ENCODE measurements at places on chromosomes 5 and 9.
A peak's percentile ranks its signal among the peaks of the same experiment; 100 is the strongest.

DNA sequence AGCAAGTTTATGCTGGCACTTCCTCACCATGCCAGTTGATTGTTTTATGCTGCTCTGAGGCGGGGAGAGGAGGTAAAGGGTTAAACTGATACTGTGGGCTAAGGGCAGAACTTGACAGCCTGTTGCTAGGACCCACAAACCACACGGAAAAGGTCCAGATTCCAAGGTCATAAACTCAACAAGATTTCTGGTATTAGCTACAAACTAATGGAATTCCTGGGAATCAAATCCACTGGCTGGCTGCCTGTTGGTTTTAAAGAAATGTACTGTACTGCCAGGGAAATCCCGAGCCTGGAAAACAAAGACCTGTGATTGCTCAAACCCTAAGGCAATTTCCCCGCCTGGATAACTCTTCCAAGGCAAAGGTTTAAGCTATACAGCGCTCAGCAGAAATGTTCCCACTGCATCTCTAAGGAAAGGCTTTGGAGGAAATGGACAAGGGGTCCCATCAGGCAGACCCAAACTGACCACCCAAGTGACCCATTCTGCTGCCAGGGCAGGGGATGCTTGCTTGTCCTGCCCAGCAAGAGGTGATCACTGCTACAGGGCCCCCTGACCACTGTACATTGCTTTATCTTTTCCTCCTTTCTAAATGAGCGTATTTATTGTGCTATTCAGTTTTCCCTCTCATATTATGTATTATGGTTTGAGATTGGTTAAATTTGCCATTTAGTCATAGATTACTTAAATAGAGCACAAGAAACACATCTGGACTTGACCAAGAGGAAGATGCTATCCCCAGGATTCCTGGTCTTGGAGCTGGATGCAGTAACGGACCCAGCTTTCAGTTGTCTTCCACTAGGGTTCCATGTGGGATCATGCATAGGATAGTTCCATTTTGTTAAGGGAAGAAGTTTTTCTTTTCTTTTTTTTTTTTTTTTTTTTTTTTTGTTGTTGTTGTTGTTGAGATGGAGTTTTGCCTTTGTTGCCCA, 124.3 kb downstream of the SUSD1 start:
- no peaks in the 10 kb centered on the region for H3K36me3 ChIP-seq
- DNase-seq = no peak
- no peaks in the 10 kb centered on the region for H3K27me3 ChIP-seq
- H3K4me1 ChIP-seq = peaks cover 13% of the 10 kb centered on the region
- H3K27ac ChIP-seq = no peak overlapping the region

DNA sequence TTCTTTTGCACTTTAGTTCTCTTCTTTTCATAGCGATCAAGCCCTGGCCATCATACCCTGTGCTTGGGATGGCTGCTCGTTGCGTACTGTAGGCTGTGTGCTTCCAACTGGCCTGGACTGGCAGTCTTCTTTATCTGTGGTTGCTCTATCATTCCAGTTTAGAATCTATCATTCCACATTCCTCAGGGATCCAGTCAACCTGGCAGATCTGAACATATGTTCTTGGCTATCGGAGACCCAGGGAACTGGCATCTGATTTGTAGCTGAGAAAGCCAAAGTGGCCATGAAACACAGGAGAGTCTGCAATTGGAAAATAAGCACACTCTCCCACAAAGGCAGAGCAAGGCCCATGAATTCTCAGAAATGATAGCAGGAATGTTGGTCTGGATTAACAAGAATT, 22.6 kb upstream of the SLC46A2 start:
- peaks cover 3% of the 10 kb centered on the region for H3K27me3 ChIP-seq
- no peak for DNase-seq
- no peak overlapping the region for H3K4me3 ChIP-seq
- H3K4me1 ChIP-seq = no peaks in the 10 kb centered on the region

- no peak overlapping the region for H3K4me3 ChIP-seq
- no peak overlapping the region for H3K27ac ChIP-seq
- H3K27me3 ChIP-seq = peaks cover 6% of the 10 kb centered on the region
- no peak for DNase-seq
Observed at GRCh38 chr9:27125030-27125429, 16.0 kb downstream of the TEK start.

GRCh38 chr9:35432076-35432475, 57.8 kb upstream of the RUSC2 start:
- DNase-seq = no peak
- no peaks in the 10 kb centered on the region for H3K4me1 ChIP-seq
- peaks cover 24% of the 10 kb centered on the region for H3K27me3 ChIP-seq
- no peak overlapping the region for H3K4me3 ChIP-seq

DNA sequence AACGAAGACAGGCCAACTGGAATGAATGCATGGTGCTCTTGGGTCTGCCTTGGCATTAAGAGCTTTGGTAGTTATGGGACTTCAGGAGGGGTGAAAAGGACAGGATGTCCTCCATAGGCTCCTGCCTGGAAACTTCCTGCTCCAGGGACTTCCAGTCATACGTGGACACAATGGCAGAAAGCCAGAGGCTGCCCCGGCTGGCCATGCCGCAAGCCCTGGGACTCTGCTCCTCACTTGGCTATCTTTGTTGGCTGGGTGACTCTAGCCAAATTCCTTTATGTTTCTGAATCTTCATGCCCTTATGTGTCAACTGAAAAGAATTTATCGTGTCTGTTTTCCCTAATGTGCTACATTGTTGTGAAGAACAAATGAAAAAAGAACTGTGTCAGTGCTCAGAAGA, 136.9 kb downstream of the SIL1 start:
- H3K4me3 ChIP-seq = no peak overlapping the region
- H3K27ac ChIP-seq = no peak overlapping the region
- no peaks in the 10 kb centered on the region for H3K36me3 ChIP-seq
- no peaks in the 10 kb centered on the region for H3K4me1 ChIP-seq

GRCh38 chr5:178385496-178385890, 152.9 kb upstream of the PHYKPL start:
- H3K4me1 ChIP-seq = no peaks in the 10 kb centered on the region
- H3K27ac ChIP-seq = no peak overlapping the region
- H3K36me3 ChIP-seq = no peaks in the 10 kb centered on the region
- DNase-seq = no peak
- peaks cover 16% of the 10 kb centered on the region for H3K27me3 ChIP-seq

GRCh38 chr5:138177941-138178515, 402 bp downstream of the BRD8 start:
- no peak overlapping the region for H3K27ac ChIP-seq
- DNase-seq = peak; percentile 32
- peaks cover 21% of the 10 kb centered on the region for H3K4me1 ChIP-seq
- peaks cover 51% of the 10 kb centered on the region for H3K36me3 ChIP-seq
- no peaks in the 10 kb centered on the region for H3K27me3 ChIP-seq

DNA sequence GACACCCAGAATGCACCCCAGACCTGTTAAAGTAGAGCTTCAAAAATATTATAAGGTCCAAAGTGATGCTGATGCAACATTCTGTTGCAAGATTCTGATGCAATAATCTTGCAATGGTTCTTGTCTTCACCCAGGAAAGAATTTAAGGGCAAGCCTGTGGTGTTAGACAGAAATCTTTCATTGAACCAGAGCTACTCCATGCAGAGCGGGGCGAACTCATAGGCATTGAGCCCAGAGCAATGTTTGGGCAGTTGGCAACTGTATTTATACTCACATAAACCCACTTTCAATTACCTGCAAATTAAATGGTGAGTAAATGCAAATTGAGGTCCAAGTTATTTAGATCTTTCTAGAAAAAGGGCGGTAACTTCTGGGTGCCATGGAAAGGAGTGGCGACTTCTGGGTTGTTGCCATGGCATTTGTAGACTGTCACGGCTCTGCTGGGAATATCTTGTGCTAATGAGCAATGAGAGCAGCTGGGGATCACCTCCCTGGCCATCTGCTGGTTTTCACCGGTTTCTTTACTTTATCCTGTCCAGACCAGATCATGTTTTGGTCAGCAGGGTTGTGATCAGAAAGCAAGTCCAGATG, 163.4 kb downstream of the ICE1 start:
- H3K4me1 ChIP-seq = no peaks in the 10 kb centered on the region
- H3K27ac ChIP-seq = no peak overlapping the region
- DNase-seq = no peak
- no peak overlapping the region for H3K4me3 ChIP-seq

GRCh38 chr5:173213236-173213933, 21.6 kb downstream of the NKX2-5 start:
- no peak overlapping the region for H3K4me3 ChIP-seq
- no peak overlapping the region for H3K27ac ChIP-seq
- no peaks in the 10 kb centered on the region for H3K4me1 ChIP-seq
- no peak for DNase-seq

- no peak overlapping the region for H3K4me3 ChIP-seq
- H3K27me3 ChIP-seq = no peaks in the 10 kb centered on the region
- DNase-seq = no peak
Observed at GRCh38 chr5:128667751-128668150, 129.7 kb upstream of the FBN2 start.

- H3K27ac ChIP-seq = no peak overlapping the region
- H3K4me3 ChIP-seq = no peak overlapping the region
- no peaks in the 10 kb centered on the region for H3K4me1 ChIP-seq
- H3K36me3 ChIP-seq = no peaks in the 10 kb centered on the region
- H3K27me3 ChIP-seq = no peaks in the 10 kb centered on the region
- DNase-seq = no peak
Observed at GRCh38 chr9:8889100-8889499, 1089.5 kb upstream of the DMAC1 start.

DNA sequence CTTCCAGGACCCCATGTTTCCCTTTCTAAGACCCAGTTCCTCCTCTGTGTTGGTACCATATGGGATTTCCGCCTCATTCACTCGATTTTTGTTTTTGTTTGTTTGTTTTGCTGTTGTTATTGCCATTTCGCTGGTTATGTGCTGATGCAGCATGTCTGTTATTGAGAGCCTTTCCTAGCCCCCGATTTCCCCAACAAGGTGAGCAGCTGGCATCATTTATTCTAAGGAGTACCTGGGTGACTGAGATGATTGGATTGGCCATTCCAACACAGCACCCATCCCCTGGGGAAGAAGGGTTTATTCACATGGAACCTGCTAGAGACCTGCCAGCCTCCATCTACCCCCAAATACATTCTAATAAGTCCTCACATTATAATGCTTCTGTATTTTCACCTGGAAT, 2.7 kb downstream of the GLRA1 start:
- no peaks in the 10 kb centered on the region for H3K4me1 ChIP-seq
- H3K36me3 ChIP-seq = no peaks in the 10 kb centered on the region
- no peak overlapping the region for H3K27ac ChIP-seq
- H3K27me3 ChIP-seq = peaks cover 47% of the 10 kb centered on the region
- no peak overlapping the region for H3K4me3 ChIP-seq

DNA sequence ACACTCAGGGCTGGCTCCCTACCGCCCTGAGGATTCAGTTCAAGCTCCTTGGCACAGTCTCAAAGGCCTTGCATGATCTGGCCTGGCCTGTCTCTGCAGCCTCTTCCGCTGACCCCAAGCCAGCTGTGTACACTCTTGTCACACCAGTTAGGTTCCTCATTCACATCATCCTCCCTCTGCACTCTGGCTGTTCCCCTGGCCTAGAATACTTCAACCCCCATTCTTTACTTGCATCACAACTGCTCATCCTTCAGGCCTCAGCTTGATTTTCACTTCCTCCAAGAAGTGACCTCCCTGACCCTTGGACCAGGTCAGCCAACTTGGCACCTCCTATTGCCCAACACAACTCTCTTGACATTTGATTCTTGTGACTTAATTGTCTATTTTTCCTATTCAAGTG, 18.9 kb upstream of the PFDN1 start:
- H3K4me3 ChIP-seq = no peak overlapping the region
- peaks cover 10% of the 10 kb centered on the region for H3K4me1 ChIP-seq
- no peaks in the 10 kb centered on the region for H3K27me3 ChIP-seq
- H3K27ac ChIP-seq = no peak overlapping the region
- H3K36me3 ChIP-seq = no peaks in the 10 kb centered on the region

GRCh38 chr9:127030814-127031740, 91.4 kb downstream of the ANGPTL2 start:
- H3K4me1 ChIP-seq = no peaks in the 10 kb centered on the region
- no peak overlapping the region for H3K27ac ChIP-seq
- no peak for DNase-seq
- H3K4me3 ChIP-seq = no peak overlapping the region
- no peaks in the 10 kb centered on the region for H3K36me3 ChIP-seq
